ENCODE measurements at places on chromosomes 3 and 15.
A peak's percentile ranks its signal among the peaks of the same experiment; 100 is the strongest.

- no peak for DNase-seq
These were observed 227.7 kb upstream of the ZPLD1 start for GRCh38 chr3:102207151-102207571.

- no peak for DNase-seq
These were observed 17.7 kb upstream of the FGD5 start for GRCh38 chr3:14801031-14801430.

DNA sequence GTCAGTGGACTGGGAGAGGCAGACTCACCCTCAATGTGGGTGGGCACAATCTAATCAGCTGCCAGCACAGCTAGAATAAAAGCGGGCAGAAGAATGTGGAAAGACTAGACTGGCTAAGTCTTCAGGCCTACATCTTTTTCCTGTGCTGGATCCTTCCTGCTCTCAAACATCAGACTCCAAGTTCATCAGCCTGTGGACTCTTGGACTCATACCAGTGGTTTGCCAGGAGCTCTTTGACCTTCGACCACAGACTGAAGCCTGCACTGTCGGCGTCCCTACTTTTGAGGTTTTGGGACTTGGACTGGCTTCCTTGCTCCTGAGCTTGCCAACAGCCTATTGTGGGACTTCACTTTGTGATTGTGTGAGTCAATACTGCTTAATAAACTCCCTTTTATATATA is 68.0 kb downstream of the CNTN3 start:
- DNase-seq, result no peak

DNA sequence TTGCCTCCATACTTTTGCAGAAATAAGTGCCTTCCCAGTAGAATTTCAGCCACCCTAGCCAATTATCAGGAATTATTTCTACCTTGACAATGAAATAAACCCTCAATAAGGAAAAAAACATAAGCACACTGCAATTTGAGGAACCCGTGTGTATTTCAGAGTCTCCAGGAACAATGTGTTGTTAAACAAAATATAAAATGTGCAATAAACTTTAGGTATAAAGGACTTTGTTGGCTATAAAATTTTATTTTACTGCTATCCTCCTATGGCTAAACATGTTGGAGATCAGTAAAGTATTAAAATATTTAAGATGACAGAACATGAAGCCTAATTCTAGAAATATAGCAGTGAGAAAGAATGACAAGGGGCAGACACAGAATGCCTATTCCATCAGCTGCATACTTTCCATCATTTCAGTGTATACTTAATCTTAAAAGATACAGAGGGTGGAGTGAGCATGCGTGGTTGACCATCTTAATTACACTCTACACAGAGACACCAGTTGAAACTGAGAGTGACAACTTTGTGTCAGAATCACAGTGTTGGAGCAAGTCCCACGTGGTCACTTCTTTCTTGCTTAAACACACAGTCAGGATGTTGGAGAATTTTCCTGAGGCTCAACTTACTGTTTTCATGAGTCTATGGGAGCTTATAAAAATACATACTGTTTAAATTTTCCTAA is 79.0 kb upstream of the SUCLG2 start:
- DNase-seq, result no peak

DNA sequence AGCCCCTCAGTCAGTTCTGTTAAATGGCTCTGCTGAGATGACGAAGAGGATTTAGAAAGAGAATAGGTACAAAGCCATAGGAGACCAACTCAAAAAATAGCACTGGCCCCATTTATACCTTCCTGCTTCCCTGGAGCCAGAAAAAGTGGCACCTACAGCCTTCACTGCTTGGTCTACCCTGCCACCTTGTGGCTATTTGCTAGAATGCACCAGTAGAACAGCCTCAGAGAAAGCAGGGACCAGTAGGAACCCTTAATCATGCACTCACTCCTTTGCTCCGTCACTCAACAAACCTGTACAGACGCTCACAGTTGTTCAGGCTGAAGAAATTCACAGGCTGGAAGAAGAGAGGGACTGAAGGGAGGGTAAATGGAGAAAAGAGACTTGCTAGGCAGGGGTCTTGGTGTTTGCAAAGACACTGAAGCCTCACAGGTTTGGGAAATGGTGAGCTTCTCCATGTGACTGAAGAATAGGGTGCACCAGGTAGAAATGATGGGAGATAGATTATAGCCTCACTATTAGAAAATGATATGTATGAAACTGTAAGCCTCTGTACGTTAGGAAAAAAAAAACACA is 12.1 kb upstream of the RTP2 start:
- DNase-seq, result peak; percentile 74

DNA sequence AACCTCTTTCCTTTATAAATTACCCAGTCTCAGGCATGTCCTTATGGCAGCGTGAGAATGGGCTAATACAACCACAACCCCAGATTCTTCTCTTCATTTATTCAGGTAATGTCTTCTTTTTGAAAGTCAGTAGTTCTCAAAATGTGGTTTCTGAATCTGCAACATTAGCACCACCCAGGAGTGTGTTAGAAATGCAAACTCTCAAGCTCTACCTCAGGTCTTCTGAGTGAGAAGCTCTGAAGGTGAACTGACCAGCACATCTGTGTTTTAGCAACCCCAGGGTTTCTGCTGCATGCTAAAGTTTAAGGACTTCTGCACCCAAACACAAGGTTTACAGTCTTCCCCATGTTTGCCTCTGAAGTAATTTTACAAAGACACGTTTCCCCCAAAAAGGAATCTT is 22.3 kb upstream of the TRIM59 start:
- no peak for DNase-seq

GRCh38 chr15:67120839-67121643 is 55.6 kb downstream of the SMAD3 start:
- DNase-seq, result peak; percentile 94

GRCh38 chr3:5312290-5312689 is 124.8 kb downstream of the EDEM1 start:
- DNase-seq, result no peak

DNA sequence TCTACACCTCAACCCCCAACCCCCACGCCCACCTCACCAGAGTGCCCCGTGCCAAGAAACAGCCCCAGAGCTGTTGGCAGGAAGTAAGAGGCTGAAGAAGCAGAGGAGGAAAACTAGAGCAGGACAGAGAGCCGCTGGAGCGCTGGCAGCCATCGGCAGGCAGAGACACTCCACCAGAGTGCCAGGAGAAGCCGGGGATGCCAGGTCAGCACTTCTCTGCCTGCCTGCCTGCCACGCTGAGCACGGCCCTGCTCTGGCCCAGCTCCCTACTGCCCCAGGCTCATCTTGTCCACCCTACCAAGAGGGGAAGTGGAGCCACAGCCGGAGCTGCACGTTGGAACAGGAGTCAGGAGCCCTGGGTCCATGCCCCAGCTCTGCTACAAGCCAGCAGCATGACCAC is 29.7 kb downstream of the CACNA2D2 start:
- DNase-seq, result no peak

DNA sequence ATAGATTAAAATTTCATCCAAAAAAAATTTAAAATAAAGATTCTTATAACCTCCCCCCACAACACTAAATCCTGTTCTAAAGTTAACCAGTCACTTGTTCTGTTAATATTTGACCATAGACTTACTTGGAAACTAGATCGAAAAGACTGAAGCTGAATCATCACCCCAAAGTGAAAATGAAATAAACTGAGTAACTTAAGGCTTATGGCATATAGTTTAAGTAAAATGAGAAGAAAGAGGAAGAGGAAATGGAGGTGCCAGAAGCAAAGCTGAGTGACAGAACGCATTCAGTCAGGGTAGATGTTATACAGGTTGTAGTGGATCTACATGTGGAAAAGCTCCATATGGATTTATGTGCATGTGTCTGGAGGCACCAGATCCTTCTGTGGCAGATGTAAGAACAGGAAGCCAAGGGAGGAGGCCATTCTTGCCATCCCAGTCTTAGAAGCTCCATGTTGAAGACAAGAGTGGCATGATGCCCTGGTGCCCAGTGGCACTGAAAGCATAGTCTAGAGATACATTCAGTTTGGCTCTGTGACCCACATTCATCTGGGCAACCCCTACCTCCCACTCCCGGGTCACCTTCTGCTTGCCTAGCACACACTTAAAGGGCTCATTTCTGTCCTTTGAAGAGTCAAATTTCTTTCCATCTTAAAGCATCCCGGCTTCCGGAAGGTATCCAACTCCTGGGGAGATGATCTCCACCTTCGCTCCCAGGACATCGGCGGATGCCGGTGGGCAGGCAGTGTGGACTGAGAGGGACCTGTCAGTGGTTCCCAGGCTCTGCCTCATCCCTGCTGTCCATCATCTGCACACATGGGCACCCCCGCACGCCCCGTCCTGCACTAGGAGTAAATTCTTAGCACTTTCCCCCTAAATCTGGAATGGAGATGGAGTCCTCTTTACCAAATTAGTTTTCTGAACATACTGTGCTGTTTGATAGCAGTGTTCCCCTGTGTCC is 90.8 kb downstream of the NEO1 start:
- peak; percentile 6 for DNase-seq

DNA sequence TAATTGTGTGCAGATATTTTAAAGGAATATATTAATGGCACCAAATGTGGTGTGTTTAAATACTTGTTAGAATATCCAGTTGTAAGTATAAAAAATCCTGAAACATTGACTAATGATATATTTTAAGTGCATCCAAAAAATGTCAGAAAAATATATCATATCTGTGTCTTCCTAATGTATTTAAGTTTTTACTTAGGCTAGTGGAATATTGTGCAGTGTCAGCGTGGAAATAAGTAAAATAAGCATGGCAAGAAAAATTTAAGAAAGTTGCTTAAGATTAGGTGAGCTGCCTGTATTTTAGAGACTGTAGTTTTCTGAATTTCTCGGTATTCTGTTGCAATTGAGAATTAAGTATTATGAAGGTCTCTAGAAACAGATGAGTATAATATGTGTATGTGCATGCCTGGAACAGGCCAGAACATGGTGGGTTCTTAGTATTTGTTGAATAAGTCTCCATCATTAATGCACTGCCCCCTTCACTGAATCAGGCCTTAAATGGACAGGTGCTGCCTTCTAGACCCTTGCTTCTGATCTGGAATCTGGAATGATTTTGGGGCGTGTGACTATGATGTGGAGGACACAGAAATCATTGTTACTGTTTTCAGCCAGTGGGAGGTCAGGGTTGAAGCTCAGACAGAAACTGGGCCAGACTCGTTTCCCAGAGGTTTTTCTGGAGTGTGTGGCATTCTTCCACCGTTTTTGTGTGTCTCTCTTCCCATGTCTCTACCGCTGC is 86.1 kb downstream of the TRAK1 start:
- DNase-seq, result no peak

DNA sequence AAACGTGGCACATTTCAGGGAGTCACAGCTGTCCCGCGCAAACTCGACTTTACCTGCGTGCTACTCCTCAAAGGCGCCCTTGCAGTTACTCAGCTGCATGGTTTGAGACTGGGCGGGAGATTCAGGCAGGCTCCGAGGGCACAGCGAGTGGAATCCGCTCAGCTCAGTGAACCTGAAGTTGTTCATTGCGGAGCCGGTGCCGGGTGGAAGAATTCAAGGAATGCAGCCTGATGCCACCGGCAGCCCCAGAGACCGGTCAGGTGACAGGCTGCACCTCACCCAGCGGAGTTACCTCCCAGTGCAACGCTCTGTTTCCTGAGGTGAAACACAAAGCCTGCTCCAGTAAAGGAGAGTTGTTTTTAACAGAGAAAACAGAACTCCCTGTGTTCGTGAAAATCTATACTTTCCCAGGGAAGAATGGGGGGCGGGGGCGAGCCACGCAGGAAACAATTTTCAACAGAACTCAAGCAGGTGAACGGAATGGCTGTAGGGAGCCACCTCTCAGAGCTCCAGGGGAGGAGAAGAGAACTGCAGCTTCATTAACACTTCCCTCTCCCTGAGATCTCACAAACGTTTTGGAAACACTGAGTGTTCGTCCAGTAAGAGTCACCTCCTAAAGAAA is 3.8 kb downstream of the VEPH1 start:
- no peak for DNase-seq

- DNase-seq, result no peak
These were observed 115.2 kb upstream of the KCNMB2 start for GRCh38 chr3:178421069-178421468.

GRCh38 chr3:13771496-13771895 is 108.4 kb downstream of the WNT7A start:
- no peak for DNase-seq

DNA sequence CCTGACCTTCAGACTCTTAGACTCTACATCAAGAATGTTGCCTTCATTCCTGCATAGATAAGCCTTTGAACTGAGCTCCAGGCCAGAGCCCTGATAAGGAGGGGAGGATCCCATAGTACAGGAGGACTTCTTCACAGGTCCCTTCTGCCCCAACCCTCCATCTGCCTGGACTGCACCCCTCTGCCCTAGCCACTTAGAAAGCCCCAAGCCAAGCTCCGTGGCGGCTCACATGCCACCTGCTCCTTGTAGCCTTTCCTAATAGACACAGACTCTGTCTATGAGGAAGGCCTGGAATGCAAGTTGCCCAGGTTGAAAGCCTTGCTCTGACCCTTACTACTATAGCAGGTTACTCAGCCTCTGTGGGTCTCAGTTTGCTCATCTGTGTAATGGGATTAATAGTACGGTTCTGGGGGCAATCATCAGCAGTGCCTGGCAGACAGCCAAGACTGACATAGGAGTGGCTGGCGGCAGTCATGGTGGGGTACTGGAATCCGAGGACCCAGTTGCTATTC is 11.6 kb downstream of the PCSK6 start:
- no peak for DNase-seq

DNA sequence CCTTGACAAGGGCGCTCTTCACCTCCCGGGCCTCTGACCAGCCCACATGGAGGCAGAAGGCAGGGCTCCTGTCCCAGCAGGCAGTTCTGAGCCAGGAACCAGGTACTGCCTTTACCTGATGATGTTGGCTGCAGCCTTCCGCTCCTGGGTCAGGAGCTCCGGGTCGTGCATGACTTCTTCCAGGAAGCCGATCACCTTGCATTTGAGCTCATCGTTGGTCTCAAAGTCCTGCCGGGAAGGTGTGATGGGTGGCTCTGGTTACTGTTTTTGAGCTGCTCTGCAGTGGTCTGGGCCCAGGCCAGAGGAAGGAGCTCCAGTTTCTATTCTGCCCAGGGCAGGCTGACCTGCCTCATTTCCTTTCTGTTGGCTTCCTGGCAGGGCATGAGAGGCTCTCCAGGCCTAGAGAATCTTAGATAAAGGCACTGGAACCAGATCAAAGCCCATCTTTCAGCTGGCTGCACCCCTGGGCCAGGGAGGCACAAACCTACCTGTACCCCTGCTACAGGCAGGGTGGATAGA is 53.2 kb upstream of the CTSH start:
- no peak for DNase-seq

DNA sequence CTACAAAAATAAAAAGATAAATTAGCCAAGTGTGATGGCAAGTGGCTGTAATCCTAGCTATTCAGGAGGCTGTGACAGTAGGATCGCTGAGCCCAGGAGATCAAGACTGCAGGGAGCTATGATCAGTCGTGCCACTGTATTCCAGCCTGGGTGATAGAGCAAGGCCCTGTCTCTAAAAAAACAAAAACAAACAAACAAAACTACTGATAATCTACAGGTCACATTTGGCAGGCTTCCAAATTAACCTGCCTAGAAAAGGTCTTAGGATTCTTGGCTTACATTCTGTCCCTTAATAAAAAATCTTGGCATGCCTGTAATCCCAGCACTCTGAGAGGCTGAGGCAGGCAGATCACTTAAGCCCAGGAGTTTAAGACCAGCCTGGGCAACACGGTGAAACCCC is 33.4 kb upstream of the SETD2 start:
- DNase-seq, result no peak
